ENCODE measurements at places on chromosomes 3 and 15.

DNA sequence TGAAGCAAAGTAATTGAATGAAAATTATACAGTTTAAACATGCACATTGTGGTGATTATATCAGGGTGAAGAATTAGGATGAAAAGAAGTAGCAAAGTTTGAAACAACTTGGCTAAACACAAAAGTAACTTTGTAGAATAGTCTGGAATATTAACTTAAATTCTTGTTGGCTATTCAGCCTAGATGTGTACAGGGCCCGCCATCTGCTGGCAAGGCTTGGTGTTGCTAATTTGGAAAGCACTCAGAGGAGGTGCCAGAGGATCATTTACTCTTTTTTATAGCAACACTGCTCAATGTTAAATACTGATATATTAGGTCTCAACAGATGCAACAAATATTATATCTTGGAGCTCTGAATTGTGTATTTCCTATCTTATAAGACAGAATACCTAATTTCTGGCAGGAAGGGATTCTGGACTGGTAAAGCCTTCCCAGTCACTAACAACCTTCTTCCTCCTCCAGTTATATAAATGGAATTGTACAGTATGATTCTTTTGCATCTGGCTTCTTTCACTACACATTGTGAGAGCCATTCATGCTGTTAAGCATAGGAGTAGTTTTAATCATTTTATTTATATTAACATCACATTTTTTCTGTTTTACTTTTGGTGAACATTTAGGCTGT lies 36.1 kb downstream of the TTC23 start:
- peak; percentile 37 for DNase-seq

DNA sequence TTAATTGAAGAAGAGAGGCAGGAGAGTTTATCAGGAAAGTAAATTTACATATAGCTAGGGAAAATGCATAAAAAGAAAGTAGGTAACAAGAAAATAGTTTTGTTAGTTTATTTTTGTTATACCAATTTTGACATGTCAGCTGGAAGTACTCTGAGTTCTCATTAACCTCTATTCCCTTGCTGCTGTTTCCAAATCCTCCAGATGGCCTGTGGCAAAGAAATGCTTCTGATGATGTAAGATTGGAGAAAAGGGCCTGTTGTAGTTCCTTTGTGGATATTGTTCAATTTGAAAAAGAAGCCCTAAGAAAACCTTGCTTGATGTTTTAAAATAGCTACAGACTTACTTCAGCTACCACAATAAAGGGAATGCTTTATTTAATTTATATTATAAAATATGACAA lies 192.9 kb upstream of the SLITRK3 start:
- no peak for DNase-seq

DNA sequence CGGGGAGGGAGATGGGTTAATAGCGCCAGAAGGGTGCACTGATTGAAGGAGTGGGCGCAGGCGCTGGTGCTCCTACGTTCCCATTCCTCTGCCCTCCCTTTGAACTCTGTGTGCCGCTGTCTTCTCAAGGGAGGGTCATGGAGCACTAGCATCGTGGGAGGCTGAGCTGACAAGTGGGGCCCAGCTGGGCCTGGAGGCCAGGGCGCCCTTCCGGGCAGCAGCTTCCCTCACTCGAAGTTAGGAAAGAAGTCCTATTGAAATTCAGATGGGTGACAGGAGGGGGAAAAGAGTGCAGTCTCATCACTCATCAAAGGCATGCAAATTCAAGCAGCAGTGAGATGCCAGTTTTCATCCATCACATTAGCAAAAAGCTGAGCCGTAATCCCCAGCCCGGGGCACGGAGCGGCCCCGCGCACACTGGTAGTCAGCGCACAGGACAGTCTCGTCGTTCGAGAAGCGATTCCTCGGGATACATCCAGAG lies 128.2 kb downstream of the LRRK1 start:
- no peak for DNase-seq

- DNase-seq: no peak
Observed at GRCh38 chr3:100225193-100225592, 35.6 kb upstream of the TBC1D23 start.

DNA sequence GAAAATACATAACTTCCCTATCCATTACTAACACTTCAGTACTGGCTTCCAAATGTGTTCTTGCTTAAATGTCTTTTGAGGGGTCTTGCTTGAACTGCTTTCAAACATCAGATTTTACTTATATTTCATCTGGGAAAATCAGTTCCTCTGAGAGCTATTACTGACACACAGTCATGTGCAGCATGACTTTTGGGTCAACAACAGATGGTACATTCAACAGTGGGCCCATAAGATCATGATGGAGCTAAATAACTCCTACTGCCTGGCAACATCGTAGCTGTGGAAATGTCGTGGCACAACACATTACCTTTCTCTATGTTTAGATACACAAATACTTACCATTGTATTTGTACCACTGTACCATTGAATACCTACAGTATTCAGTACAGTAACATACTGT lies 43.8 kb downstream of the WWTR1 start:
- DNase-seq: no peak

- no peak for DNase-seq
Observed at GRCh38 chr3:127009531-127009930, 26.6 kb downstream of the PLXNA1 start.

- DNase-seq: no peak
Observed at GRCh38 chr3:66150977-66151376, 69.8 kb upstream of the SLC25A26 start.
